Astrocyte (in vitro differentiated cells and primary cell): ENCODE measurements at places on chromosomes 2 and 18.

DNA sequence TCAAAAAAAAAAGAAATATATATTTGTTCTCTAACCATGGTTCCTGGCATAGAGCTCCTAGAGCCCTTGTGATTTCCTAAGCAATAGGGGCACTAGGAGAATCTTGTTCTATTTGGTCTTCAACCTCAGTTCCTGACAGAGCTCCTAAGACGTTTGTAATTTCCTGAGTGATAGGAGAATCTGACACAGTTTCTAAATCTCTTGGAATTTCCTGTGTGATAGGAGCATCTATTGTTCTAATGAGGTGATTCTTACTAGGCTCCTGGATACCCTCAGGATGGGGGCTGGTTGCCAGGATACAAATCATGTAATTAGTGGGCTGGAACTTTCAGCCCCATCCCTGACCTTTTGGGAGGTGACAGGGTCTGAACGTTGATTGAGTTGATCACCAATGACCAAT, 245.8 kb downstream of the ZEB2 start:
- DNase-seq = no peak

GRCh38 chr18:8942909-8943545, 159.5 kb upstream of the NDUFV2 start:
- peak; percentile 31 for DNase-seq

DNA sequence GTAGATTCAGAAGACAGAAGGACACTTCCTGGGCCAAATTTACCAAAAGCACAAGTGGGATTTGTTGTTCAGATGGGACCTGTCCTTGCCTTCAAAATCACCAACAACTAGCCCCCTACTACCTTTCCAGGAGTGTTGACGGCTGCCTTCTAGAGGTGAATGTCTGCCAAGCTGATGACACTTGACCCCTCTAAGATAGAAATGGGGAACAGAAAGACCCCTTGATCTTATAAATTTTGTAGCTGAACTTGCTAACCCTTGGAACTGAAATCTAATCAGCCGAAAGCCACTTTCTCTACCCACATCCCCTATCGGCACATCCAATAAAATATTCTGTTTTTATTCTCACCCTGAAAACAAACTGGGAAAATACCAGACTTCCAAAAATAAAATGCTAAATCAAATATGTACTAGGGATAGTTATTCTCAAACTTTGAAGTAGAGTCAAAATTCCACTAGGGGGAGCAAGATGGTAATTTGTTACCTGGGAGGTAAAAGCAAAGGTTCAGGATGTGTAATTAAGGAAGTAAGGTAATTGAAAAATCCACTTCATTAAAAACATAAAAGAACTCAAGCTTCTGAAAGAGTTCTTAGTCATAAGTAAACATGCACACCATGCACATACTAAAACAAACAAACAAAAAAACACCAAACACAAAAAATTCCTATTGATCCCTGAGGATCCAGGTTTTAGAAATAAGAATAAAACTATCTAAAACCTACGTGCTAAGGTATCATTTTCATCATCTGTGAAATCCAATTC, 119.2 kb downstream of the ANKRD44 start:
- no peak for DNase-seq

DNA sequence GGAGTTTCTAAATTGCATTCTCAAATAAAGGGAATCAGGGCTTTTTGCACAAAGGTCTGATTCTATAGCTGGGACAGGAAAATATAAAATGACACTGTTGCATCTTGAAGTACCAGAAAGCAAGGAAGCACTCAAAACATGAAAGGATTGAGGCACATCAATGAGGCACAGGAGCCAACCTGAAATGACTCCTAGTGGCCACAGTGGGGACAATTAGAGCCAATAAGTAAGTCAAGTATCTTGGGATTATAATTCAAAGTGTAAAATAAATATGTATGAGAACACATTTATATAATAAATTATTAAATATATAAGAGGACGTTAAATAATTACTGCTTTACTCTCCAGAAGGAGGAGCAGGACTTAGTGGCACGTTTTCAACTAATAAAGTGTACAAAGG, 1259.5 kb upstream of the CDH2 start:
- DNase-seq = no peak

DNA sequence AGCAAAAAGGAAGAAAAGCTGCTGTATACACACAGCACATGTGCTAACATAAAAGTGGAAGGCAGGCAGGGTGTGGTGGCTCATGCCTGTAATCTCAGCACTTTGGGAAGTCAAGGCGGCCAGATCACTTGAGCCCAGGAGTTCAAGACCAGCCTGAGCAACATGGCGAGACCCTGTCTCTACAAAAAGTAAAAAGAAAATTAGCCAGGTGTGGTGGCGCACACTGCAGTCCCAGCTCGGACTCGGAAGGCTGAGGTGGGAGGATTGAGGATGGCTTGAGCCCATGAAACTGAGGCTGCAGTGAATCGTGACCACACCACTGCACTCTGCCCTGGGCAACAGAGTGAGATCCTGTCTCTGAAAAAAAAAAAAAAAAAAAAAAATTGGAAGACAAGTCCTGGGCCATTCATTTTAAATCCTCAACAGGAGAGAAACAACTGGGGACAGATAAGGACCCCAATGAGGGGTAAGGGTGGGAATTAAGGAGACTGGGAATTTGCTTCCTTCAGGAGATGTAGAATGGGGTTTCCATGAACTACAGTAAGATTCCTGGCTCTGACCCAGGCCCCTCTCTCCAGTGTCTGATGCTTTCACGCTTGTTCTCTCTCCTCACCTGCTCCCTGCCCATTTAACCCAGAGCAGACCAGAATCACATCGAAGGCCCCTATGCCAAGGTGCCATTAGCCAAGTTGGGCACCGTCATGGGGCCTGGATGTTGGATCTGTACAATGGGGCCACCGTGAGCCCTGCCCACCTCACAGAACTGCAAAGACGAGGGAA, 29.6 kb downstream of the TNS1 start:
- DNase-seq = no peak

- DNase-seq = no peak
Observed at GRCh38 chr2:19000776-19001175, 357.6 kb downstream of the OSR1 start.
